ENCODE measurements at places on chromosomes 11 and 22.

DNA sequence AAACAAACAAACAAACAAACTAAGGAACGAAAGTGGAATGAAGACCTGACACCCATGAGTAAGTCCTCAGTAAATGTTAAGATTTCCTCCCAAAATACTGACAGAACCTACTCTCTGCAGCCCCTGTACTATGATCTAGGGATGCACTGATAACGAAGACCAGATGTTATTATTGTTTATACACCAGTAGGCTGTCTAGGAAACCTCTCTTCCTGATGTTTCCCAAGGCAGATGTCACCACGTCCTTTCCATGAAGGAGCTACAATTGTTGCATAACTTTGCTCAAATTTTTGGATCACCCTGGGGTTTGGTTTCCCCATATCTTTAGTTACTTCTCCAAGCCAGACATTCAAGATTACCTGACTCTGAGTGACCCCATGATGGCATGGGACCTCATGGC lies 340.7 kb downstream of the MIAT start:
- no peak for DNase-seq

GRCh38 chr11:43541993-43542392 lies 138.5 kb upstream of the HSD17B12 start:
- no peak for DNase-seq

- no peak for DNase-seq
These were observed at the start of gene APOBEC3B for GRCh38 chr22:38981992-38982927. Gene APOBEC3B (plus strand): TSS chr22:38982347. CDS start chr22:38982454, 107 bp downstream.

DNA sequence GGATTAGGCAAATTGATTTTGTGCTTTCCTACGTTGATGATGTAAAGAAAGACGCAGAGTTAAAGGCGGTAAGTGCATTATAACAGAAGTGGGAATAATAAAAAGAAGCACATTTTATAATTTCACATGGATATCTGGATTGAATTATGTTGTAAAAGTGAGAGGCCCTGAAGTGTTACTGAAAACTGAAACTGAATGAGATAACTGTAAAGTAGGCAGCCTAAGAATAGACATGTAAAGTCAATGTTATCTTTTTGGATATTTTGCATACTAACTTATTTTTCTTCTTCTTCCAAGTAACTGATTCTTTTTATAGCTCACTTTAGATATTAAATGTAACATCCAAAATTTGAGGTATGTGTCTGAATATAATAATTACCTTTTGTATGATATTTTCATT lies 28.3 kb downstream of the ANO5 start:
- no peak for DNase-seq

DNA sequence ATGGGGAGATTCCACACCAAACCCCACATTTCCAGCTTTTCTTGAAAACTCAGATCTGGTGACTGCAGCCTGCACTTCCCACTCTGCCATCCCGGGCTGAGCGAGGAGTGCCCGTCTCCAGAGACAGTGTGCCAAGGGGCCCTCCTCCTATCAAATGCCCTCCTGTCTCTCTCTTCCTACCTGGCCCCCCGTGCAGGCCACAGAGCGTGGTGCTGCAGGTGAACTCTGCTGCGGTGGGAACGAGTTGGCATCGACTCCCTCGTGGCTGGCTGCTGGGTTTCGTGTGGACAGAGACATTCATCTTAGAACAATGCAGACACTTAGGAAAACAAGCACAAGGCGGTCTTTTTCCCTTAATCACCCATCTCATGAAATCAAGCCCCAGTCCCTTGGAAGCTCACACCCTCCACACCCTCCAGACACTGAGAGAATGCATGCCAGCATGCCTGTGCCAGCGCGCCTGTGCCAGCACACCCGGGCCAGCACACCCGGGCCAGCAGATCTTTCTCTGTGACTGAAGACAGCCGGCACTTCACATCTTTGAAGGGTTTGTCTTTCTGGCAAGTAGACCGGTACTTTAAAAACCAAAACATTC lies 65.0 kb downstream of the PARVB start:
- no peak for DNase-seq
